ENCODE measurements at places on chromosomes 3 and 15.
A peak's percentile ranks its signal among the peaks of the same experiment; 100 is the strongest.

DNA sequence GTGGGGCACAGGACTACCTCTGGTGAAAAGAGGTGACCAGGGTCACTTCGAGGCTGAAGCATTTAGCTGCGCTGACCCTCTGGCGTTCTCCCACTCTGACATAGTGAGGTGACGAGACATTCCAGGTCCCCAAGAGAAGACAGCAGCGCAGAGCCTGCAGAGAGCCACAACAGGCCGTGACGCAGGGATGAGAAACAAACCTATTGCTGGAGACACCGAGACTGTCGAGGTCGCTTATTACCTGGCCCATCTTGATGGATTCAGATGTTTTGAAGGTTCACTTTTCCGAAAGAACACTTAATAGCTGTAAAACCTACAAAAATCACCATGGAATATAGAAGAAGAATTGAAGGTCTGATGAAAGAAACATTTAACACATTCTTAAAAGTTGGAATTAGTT, 466.3 kb downstream of the NR2F2 start:
- no peak for DNase-seq

DNA sequence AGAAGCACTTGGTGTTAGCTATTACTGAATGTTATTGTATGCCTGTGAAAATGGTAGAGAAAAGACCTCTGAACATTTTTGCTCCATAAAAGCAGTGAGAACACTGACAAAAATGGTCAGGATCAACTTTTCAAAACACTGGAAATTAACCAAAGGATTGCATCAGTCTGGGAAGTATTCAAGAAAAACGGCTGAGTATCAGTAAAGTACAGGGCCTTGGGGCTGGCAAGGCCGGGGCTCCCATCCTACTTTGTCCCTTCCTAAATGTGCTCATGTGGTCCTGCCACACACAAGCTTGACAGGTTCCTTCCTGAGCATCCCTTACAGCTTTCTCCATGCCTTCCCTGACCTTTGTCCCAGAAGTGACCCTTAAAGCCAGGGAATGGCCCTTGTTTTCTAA, 84.0 kb downstream of the CFAP20DC start:
- DNase-seq, result no peak

DNA sequence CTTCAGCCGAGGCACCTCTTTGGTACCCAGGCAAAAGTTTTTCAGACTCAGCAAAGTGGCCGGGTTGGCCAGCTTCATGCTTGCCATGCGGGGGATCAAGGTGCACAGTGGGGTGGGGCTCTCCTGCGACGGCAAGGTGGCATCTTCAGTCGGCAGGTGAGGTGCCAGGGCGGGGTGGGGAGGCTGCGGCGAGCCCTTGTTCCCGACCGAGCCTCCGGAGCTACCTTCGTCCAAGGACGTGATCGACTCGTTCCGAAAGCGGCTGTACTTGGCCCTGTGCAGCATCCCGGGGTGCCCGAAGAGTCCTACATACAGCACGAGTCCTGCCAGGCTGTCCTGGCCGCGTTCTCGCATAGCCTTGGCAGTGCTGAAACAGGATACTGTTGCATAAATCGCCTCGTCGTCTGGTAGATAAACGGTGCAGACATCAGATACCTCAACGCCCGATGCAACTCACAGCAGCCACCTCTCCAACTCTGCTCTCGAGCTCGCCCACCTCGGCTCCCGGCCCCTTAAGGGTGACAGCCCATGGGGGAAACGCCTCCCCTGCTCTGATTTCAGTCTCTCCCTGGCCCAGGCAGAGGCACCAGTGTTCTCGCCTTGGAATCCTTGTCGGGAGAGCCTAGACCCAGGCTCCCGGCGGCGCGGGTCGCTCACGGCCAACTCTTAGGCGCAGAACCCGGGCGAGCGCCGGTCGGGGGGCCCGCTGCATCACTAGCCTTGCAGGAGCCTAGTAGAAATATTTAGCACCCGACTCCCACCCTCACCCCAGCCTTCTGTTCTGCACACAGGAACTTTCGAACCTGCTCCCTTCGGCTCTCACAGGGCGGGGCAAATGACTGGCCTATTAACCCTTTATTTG, 826 bp downstream of the SHC4 start:
- peak; percentile 43 for DNase-seq

GRCh38 chr3:29559741-29560465, 279.0 kb downstream of the RBMS3 start:
- DNase-seq, result no peak

- DNase-seq, result no peak
Measured at GRCh38 chr15:63832620-63833019, 1.1 kb downstream of the HERC1 start.

- DNase-seq, result no peak
Measured at GRCh38 chr3:21744793-21745192, 6.2 kb downstream of the ZNF385D start.

- no peak for DNase-seq
Measured at GRCh38 chr3:120858521-120858920, 49.5 kb upstream of the STXBP5L start.

- DNase-seq, result no peak
Measured at GRCh38 chr3:71160785-71161546, 422.6 kb downstream of the FOXP1 start.

DNA sequence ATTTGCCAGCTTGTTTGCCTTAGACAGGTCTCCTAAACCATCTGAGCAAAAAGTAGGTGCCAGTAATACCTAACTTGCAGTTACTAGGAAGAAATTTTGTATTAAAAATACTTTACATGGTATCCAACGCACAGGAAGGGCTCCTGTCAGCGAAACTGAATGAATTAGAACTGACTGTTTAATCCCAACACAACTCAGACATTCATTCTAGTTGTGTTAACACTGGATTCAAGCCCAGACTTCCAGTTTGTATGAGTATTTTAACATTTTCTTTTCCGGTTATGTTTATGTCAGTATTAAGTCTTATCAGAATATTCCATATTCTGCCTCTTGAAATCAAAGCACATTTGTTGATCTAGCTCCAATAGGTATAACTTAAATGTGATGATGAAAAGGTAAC, 82.0 kb upstream of the SOX2 start:
- DNase-seq, result no peak

DNA sequence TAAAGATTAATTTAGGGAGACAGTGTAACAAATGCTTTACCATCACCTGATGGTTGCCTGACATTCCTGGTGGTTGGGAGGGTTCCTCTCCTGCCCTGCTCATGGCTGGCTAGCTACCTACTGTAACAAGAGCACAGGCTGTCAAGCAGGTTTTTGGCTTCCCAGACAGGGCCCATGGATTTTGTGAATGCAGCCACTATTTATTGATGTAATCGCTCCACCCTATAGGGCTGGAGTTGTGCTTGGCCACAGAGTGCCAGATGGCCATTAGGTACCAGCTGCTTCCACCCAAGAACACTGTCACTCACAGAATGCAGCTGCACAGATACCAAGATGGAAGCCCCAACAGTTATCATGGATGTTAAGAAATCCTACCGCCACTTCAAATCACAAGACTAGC, 31.0 kb upstream of the KLHL25 start:
- no peak for DNase-seq

All from nucleus accumbens (tissue), 56 donors.